NCI-H446 treated with DMSO at 0.1 percent for 48 hours (cell line): ENCODE measurements at places on chromosomes 1 and 21.

DNA sequence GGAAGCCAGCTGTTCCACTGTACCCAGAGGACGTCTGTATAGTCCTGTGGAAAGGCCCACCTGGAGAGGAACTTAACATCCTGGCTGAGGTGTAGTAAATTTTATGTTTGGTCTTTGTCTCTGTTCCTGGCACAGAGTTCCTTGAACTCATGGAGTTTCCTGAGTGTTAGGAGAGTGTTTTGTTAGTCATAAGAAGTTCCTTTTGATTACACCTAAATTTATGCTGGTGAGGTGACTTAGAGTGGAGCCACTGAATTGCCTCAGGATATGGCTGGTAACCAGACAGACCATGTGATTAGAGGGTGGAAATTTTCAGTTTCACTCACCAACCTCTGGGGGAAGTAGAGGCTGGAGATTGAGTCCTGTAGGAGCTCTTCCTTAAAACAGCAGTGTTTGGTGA, 57.9 kb downstream of the RASAL2 start:
- no peak for DNase-seq

DNA sequence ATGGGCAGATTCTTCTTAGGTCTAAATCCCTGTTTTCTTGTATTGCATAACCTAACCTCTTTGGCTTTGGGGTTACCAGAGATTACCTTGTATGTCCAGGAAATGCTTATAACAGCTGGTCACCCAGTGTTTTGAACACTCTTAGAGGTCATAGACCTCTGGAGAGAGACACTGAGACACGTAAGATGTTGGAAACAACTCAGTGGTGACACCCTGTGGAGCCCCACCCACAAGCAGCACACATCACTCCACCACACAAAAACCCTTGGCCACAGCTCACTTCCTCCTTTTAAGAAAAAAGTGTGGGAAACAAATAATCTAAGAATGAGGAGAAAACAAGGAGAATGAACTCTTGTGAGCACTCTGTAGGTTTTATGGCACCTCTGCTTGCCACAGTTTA, 26.3 kb upstream of the CYP4B1 start:
- no peak for DNase-seq

DNA sequence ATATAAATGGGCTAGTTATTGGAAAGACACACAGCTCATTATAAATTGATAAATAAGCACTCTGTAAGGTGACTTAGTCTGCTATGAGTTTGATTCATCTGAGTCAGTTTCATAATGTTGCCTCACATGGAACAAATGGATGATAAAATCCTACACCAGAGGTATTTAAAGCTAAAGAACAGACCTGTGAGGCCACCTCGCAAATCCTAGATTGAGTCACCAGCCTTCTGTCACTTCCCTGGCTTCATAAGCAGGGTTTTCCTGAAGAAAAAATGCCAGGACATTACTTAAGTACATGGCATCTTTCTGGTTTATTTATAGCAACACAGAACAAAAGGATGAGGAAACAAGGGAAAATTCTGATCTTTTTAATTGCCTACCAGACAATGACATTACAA, 18.4 kb downstream of the CD2 start:
- DNase-seq: no peak

DNA sequence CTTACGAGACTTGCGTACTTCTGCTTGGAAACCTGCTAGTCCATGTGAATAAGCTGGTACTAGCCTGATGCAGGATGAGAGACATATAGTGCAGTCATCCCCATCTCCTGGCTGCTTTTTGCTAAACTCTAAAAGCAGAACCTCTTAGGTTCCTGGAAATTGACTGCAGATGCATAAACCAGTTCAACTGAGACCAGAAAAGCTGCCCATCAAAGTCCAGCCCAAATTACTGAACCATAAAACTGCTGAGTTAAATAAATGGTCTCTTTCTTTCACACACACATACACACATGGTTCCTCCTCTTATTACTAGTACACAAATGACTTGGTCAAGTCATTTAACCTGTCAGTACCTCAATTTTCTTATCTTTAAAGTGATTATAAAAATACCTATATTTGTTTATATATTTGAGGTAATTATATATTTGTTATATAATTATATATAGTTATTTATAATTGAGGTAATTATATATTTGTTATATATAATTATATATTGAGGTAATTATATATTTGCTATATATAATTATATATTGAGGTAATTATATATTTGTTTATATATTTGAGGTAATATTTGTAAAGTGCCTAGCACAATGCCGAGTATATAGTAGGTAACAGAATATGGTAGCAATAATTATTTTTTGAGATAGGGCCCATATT, 25.2 kb upstream of the RABGAP1L start:
- DNase-seq: no peak
